ENCODE measurements at places on chromosomes 11 and 22.

- no peak for DNase-seq
Measured at GRCh38 chr22:35103761-35104160, 37.8 kb downstream of the ISX start.

DNA sequence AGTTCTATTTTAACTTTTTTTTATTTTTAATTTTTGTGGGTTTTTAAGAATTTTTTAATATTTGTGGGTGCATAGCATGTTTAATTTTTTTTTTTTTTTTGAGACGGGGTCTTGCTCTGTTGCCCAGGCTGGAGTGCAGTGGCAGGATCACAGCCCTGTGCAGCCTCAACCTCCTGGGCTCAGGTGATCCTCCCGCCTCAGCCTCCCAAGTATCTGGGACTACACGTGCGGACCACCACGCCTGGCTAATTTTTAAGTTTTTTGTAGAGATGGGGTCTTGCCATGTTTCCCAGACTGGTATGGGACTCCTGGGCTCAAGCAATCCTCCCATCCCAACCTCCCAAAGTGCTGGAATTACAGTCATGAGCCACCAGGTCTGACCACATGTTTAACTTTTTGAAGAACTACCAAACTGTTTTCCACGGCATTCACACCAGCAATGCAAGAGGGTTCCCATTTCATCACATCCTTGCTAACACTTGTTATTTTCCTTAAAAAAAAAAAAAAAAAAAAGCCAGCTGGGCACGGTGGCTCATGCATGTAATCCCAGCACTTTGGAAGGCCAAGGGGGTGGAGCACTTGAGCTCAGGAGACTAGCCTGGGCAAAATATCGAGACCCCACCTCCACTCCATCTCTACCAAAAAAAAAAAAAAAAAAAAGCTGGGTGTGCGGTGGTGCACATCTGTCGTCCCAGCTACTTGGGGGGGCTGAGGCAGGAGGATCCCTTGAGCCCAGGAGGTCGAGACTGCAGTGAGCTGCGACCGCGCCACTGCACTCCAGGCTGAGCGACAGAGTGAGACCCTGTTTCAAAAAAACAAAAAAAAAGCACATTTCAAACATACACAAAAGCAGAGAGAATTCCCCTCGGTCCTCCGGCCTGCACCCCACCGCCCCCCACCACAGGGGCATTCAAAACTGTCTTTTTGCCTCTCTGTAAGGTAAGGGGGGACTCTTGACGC, 16.7 kb upstream of the TXNRD2 start:
- no peak for DNase-seq

DNA sequence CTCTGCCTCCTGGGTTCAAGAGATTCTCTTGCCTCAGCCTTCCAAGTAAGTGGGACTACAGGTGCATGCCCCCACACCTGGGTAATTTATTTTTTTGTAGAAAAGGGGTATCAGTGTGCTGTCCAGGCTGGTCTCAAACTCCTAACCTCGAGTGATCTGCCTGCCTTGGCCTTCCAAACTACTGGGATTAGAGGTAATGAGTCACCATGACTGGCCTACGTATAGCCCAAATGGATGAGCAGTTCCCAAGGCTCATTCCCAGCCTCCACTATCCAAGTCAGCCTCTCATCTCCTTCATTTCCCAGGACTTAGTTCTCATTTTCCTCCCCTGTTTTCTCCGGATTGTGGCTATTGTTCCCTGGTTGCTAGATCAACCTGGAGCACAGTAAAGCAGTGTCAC, 5.6 kb downstream of the CCT8L2 start:
- DNase-seq = no peak

DNA sequence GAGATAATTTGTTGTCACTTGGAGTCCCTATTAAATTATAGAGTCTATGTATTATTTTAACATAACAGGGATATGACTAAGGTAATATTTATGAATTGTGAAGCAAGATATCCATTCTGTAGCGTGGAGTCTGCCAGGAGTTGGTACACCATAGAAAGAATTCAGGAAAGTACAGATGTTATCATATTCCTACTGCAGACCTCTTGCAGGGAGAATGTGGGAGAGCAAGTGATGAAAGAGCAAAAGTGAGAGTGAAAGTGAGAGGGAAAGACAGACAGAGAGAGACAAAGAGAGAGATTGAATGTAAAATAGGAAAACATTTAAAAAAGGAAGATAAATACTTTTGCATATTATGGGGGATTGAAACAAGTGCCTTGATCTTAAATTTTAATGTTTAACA, 468.8 kb downstream of the CNTN5 start:
- no peak for DNase-seq

GRCh38 chr22:49157529-49158339, 669.9 kb downstream of the BRD1 start:
- no peak for DNase-seq

- no peak for DNase-seq
Measured at GRCh38 chr11:77074626-77075221, 8.0 kb downstream of the CAPN5 start.

- no peak for DNase-seq
Measured at GRCh38 chr11:2320568-2321310, 18.9 kb downstream of the TSPAN32 start.

DNA sequence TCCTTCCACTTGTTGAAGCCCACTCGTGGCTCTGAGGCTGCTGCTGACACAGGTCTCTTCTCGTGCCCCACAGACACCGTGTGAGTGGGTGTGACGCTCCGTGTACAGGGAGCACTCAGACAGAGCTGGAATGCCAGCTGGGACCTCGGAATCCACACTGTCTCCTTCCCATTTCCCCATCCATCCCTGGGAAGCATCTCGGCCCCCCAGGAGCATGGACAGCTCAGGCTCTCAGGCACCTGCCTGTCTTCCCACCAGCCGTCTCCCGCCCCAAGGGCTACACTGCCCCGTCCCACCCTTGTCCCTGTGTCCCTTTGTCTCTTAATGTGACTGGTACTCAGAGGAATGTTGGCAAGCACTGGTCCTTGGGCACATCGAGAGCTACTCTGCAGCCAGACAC, 63.8 kb downstream of the ARHGAP8 start:
- no peak for DNase-seq

GRCh38 chr11:122215244-122215992, 99.4 kb upstream of the BLID start:
- DNase-seq = peak; percentile 70

DNA sequence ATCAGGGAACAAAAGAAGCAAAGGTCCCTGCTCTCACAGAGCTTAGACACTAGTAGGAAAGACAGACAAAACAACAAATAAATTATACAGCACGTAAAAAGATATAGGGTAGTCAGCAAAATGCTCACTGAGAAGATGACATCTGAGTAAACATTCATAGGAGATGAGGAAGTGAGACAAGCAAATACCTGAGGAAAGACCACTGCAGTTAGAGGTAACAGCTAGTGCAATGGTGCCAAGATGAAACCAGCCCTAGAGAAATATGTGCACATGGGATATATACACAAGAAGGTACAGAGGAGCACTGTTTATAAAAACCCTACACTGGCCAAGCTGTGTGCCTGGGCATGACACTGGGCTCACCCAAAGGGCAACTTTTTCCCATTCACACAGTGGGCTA, 9.8 kb downstream of the CYP2R1 start:
- DNase-seq = no peak

DNA sequence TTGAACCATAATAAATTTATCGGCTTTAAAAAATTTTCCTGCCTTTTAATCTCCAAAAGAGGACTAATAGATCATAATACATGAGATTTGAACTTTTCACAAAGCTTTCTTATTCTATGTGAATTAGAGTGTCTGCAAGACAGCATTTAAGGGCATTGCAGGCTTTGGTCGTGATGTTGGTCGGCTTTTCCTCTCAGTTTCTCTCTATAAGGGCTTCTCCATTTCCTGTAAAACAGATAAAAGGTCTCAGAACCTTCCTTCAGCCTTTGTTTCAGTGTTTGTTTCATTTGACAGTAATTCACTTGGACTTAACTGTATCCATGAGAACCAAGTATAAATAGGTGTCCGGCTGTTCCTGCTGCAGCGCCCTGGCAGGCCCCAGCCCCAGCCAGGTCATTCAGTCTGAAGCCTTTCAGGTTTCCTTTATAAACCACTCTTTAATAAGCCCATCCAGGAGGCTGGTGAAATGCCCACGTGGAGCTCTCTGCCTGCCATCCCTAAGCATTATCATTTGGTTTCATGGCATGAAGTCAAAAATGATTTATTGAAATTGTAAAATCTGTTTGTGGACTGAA, 37.2 kb upstream of the ADSL start:
- DNase-seq = no peak

DNA sequence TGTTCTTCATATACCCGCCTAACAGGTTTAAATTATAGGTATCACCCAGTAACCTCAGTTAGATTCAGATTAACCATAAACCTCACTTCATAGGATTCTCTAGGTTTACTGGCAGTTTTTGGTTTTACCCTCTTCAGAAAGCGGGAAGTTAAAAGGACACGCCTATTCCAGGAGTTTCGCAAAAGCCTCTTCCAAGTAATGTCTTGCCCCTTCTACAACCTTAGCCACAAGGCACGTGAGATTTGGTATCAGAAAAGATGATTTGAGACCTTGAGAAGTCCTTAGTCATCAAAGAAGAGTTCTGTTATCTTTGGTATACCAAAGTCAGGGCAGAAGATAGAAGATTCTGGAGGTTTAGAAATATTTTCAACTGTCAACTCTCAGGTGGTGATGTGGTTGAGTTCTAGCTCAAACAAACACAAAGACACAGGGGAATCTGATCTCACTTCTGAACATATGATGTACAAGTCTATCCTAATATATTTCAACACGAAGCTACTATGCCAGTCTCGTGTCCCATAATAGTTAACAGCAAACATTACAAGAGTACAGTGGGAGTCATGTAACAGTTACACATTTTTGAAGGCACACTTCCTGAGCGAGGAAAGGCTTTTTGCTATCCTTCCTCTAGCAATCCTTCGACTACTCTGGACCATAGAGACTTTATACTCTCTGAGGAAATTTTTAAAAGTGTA, 103.5 kb downstream of the USP35 start:
- no peak for DNase-seq

GRCh38 chr11:45092901-45093760, 53.3 kb upstream of the PRDM11 start:
- no peak for DNase-seq

GRCh38 chr11:66891851-66892660, 35.2 kb downstream of the LRFN4 start:
- peak; percentile 87 for DNase-seq

GRCh38 chr11:115291325-115291724, 212.9 kb downstream of the CADM1 start:
- DNase-seq = no peak

GRCh38 chr11:113781682-113782081, 2.1 kb downstream of the CLDN25 start:
- no peak for DNase-seq

DNA sequence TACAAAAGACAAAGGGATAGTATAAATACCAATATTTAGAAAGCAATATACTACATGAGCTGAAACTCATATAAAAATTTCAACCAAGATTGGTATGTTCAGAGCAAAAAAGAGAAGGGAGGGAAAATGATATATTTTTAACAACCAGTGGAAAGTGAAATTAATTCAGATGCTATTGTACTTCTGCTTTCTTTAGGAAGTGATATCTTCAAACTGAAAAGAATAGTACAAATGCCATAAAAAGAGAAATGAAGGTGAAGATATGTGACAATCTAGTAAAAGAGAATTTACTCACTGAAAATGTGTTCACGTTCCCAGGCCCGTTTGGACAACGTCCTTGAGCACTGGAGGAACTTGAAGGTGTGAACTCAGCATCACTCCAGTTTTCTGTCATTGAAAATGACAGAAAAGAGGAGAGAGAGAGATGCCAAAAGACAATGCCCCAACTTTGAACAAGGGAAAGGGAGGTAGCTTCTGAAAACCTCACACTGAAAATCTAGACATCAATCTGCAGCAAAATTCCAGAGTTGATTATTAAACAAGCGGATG, 47.5 kb downstream of the SC5D start:
- no peak for DNase-seq

GRCh38 chr22:17552737-17553136, 10.6 kb upstream of the SLC25A18 start:
- no peak for DNase-seq

GRCh38 chr22:40857309-40857855, 434 bp downstream of the XPNPEP3 start:
- no peak for DNase-seq

GRCh38 chr22:24380220-24380904, 47.0 kb upstream of the ADORA2A start:
- no peak for DNase-seq

DNA sequence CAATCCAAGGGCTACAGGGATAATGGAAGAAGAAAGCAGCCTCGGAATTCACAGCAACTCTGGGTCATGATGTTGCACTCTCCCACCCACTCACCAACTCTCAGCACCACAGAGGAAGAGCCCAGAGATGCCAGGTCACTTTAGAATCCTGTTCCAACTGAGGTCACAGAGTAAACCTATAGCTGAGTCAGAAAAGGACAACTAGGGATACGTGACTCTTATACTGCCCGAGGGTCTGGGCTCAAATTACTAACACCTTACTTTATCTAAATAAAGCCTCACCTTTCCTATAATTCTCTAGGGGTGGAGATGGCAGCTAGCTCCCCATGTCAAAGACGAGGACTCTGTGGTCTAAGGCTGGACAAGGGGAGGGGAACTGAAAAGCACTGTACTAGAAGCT, 24.6 kb downstream of the IL18BP start:
- no peak for DNase-seq

DNA sequence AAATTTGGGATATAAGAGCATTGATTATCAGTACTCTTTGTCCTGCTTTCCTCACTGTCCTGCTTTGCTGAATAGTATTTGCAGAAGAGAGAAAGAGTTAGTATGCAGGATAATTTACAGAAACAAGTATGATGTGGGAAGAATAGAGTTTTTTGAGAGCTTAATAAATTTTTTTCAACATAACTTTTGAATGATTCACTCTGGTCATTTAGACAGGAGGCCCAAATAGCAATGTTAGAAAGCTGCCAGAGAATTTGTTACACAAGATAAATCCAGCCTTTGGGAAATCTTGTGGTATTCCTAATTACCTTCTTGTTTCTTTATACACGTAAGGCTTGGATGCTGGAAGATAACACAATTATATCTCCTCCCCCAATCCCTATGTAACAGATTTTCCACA, 484.6 kb downstream of the CNTN5 start:
- peak; percentile 67 for DNase-seq

DNA sequence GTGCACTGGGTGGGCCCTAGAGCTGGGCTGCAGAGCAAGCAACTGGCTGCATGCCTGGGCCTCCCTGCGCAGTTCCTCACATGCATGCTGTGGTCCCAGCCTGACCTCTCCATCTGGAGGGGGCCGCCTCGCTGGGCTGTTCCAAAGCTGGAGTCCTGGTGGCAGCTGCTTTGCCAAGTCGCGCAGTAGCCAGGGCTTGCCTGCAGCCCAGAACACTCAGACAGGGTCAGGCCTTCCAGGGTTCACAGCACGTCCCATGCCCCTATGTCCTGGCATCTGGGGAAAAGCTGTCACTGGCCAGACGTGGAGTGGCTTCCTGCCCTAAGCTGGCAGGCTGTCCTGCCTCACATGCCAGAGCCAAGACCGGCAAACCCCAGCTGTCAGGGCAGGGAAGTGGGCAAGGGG, 16.5 kb upstream of the CDC42EP2 start:
- DNase-seq = no peak

GRCh38 chr11:79081471-79082031, 359.3 kb downstream of the TENM4 start:
- no peak for DNase-seq
